ENCODE measurements at places on chromosomes 7 and 10.

DNA sequence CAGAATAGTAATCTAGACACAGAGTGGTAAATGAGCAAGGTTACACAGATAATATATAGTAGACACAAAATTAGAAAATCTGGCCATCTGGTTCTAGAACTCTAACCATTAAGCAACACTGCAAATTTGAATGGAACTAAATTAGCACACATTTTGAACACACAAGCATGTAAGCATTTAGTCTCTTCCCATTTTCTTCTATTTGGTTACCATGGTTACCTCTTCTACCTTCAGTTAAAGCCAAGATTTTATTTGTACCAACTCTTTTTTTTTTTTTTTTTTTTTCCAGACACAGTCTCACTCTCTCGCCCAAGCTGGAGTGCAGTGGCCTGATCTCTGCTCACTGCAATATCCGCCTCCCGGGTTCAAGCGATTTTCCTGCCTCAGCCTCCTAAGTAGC, 790.5 kb downstream of the MAGI2 start:
- DNase-seq, result no peak

DNA sequence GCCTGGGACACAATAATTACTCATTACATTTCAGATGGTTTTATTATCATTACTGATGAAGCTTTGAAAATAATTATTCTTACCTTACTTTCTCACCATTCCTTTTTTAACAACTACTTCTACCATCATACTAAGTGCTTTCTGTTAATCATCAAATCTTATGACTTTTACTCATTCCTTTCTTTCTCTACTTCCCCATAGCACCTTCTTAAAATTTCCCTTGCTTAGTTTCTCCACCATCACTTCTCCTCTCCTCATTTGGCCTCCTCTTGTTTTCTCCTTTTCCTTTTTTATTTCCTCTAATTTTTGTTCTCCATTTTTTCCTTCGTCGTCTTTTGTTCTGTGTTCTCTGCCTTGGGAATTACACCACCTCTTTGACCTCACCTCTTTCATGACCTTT, 303.2 kb upstream of the KAT6B start:
- DNase-seq, result no peak

DNA sequence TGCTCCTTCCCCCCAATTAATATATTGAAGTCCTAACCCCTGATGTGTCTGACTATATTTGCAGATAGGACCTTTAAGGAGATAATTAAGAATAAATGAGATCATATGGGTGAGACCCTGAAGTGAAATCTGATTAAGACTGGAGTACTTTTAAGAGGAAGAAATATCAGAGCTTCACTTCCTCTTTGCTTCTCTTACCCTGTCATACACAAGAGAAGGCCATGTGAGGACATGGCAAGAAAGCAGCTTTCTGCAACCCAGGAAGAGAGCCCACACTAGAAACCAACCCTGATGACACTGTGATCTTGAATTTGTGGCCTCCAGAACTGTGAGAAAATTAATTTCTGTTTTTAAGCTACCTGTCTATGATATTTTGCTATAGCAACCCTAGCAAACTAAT, 44.2 kb downstream of the JMJD1C start:
- DNase-seq, result peak; percentile 88

DNA sequence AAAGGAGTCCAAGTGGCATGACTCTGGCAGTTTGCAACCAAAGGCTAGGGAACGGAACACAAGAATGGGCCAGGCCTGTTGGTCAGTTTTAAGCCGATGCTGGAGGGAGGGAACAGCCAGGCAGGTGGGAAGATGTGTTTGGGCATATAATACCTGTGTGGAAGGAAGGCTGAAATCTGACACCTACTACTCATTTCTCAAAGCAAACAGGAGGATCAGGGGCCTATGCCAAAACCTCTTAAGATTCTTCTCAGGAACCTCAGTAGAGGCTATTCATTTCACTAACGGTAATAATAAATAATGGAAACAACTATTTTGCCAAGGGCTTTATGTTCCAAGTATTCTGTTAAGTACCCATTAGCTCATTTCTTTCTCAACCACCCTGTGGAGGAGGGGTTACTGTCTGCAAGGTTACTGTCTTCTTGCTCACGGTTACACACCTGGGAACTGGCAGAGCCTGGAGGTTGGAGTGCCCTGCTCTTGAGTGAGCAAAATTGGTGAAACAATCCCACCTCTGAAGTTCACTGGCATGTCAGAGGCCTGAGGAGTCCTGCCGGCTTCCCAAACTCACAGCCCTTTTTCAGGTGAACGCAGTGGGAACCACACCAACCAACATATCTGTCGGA, 35.5 kb downstream of the GOT1 start:
- no peak for DNase-seq

- peak; percentile 56 for DNase-seq
Measured at GRCh38 chr7:50306494-50307367, 2.2 kb downstream of the IKZF1 start.

DNA sequence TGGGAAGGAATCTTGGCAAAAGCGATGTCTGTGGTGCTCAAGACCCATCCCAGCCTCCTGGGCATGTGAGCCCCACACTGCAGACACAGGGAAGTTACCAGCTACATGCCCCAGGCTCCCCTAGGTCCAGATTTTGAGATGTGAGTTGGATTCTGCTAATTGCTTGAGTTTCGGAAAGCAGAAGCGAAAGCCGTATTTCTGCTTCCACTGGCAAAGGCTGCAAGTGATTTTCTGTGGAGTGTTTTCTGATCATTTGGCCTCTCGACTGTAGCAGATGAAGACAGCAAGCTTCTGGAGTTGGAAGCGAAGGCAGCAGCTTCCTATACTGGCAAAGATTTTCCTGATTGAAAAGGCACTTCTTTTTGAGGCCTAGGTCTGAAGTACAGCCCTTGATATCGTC, 29.6 kb downstream of the ANKRD16 start:
- DNase-seq, result no peak

GRCh38 chr7:155395176-155395797, 62.6 kb upstream of the EN2 start:
- no peak for DNase-seq

DNA sequence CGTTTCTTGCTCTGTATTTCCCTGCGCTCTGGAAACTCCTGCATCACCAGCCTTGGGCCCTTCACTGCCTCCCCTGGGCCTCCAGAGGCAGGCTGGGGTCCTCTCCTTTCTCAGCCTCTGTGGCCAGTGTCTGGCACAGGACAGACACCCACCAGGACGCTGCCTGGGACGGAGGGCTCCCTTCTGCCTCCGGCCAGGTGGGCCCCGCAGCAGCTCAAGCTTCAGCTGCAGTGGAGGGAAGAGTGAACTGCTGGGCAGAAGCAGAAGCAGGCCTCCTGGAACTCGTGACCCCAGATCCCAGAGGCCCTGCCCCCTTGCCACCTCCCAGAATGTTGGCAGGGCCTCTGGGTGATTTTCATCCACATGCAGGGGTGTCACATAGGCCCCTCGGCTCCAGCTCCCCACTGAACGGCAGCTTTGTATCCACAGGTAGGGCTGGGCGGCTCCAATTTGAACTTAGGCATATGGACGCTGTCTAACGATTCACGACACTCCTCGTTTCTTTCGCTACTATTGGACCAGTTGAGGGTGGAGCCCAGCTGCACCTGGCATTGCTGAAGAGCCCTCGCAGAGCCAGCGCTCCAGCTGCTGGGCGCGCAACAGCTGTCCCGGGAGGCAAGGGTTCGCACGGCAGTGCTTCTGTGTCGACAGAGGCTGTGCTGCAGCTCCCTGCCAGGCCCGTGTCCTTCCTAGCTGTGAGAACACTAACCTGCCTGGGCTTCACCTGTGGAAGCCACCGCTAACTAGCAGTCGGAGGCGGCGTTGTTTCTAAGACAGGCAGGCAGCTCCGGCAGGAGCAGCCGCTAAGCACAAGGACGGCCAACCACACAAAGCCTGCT, 18.4 kb upstream of the GPR146 start:
- DNase-seq, result no peak

DNA sequence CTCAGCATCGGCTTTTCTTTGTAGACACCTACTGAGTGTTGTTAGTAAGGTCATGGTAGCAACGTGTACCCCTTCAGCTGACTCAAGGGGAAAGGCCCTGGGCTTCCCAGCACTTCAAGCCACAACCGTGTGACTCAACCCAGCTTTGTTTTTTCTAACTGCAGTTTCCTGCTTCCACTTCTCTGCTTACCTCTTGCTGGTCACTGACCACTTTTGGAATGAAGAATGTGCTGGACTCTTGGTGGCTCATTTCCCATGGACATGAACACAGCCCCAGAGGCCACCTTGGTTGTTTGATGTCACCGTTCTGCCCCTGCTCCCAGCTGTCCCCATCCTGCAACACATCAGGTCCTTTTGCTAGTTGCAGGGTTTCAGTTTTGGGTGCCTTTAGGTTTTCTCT, 69.5 kb upstream of the ZNF438 start:
- no peak for DNase-seq

GRCh38 chr7:32283546-32283945, 206.6 kb downstream of the LSM5 start:
- DNase-seq, result no peak

- no peak for DNase-seq
Measured at GRCh38 chr7:130957137-130957513, 223.1 kb upstream of the KLF14 start.

DNA sequence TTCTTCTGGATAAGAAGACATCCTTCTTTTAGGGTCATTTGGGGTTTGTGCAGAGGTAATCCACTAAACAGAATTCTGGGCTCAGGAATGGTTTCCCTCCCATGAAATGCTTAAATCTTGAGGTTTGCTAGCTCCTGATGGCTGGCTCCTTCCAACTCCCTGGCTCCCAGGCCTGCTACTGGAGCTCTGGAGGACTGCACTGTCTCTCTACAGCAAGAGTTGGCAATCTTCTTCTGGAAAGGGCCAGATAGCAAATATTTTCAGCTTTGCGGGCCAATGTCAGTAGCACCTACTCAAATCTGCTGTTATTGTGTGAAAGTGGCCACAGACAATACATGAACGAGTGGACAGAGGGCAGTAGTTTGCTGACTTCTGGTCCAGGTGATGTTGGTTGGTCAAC, 174.2 kb upstream of the CTBP2 start:
- DNase-seq, result no peak

GRCh38 chr10:117137911-117138642, at the start of gene VAX1:
Gene VAX1, minus strand, starts transcription at chr10:117138270. Its CDS starts 214 bp downstream, at chr10:117138056.
- DNase-seq, result no peak

DNA sequence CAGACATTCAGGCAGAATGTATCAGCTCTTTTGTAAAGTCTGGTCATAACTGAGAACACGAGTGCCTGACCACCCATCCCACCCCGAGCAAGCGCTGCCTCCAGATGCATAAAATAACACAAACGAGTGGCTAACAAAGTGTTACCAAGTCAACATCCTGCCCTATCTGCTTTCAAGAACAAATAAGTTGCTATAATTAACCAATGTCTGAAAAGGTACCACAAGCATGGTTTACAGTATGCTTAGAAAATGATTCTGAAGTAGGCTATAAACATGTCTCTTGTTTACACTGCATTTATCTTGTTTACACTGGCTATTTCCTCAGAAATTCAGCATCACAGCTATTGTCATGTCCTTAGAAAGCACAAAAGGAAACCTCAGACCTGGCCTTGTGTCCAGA, 49.5 kb downstream of the PIK3AP1 start:
- no peak for DNase-seq

GRCh38 chr7:112049555-112050249, 156.5 kb downstream of the DOCK4 start:
- DNase-seq, result no peak

DNA sequence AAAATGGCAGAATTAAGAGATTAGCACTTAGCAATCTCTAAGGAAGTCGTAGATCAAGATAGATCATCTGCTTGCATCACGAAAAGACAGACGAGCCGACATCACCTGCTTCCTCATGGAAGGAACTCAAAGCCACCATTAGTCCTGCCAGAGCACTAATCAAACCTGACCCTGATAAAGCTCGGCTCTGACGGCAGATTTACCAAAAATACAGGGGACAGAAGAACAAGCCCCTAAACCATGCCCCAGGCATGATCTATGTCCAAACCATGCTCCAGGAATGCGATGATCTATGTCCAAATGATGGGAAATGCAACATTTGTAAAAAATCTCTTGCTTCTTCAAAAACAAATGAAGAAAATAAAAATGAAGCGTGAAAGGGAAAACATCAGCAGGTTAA, 182.8 kb downstream of the TCERG1L start:
- DNase-seq, result no peak

- no peak for DNase-seq
Measured at GRCh38 chr7:29265208-29265923, 70.8 kb downstream of the CHN2 start.

DNA sequence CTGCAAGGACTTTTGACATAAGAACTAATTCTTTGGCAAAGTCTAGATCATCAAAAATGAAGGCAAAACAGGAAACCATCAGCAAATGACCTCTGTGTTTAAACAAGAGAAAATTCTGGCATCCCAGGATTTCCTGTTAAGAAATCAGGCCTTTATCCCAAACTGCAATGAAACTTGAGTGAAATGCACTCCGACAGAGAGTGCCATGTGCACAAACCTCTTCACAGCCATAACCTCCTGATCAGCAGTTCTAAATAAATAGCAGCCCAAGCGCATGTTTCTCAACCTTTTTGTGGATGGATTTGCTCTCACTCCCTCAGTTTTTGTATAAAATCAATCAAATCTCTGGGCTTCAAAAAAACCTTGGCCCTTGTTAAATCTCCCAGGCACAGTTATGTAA, 107.7 kb upstream of the EEPD1 start:
- no peak for DNase-seq

- no peak for DNase-seq
Measured at GRCh38 chr10:57948796-57949195, 318.9 kb downstream of the IPMK start.

DNA sequence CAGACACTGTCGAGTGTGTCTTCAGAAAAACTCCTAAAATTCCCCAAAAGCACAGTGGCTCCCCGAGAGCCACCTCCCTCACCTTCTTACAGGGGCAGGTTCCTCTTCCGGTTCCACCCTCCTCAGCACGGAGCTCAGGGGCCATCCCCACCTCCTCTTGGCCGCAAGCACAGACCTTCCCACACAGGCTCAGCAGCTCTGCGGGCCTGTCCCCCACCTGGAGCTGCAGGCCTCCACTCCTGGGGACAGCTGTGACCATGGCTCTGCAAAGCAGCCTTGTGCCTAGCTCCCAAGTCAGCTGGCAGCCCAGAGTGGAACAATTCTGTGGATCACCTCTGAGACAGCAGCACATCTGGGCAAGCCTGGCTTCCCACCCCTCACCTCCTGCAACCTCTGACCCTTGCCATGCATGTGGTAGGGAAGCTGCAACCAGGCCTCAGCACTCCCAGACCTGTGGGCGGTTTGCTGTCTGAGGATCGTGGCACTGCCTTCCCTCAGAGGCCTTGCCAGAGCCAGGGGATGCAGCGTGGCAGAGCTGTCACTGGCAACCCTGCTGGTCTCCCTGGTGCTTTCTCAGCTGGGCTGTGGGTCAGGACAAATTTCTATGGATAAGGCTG, 79.7 kb downstream of the ALOX5 start:
- DNase-seq, result no peak

DNA sequence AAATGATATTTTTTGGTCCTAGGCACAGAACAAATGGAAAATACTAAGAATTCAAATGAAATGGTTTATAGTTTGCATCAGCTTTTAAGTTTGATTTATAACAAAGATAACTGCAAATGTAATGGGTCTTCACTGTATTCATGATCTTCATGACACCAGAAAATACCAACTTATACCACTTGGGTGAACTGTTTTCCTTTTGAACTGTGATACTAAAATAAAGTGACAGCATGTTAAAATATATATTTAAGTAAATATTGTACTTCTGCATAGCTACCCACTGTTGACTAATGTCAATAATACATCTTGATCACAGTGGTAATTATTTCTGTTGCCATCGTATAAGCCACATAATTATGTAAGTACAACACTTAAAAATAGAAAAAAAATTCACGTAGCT, 442.0 kb upstream of the ANKRD30A start:
- DNase-seq, result no peak
